GM19239 (cell line): ENCODE measurements at places on chromosomes 3 and 15.

DNA sequence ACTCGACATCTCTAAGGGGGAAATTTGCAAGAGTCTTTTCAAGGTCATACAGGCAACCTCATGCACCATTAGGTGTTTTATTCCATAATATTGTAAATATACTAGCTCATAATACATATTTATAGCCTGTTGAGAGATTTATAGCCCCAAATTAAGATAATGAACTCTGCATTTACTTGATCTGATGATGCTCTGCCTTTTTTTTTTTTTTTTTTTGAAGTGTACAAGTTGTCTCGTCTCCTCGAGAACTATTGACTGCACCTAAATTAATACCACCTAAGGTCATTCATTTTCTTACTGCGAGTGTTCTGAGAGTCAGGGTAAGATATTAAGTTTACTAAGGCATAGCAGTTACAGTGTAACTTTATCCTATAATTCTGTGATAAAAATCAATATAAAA, 6.1 kb downstream of the CHRNA5 start:
- DNase-seq: no peak

- DNase-seq: no peak
Observed at GRCh38 chr15:57667171-57667849, 39.2 kb upstream of the POLR2M start.

GRCh38 chr15:74326746-74327145, 40.7 kb downstream of the CYP11A1 start:
- no peak for DNase-seq

GRCh38 chr3:159872374-159873109, 116.1 kb upstream of the IL12A start:
- no peak for DNase-seq

DNA sequence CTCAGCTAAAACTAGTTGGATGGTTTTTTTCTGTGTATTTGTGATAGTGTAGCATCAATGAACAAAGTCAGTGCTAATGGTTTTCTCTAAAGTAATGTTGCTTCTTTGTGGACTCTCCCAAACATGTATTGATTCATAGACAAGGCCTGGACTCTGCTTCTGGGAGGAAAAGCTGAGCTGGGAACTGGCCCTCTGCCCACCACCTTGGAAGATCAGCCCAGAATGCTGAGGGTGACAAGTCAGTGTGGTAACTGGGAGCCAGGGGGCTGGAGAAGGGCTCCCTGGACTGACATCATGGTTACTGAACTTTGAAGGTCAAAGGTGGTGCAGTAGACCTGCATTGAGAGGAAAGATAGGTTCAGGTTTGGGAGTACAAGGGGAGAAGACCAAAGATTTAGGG, 3.0 kb downstream of the ARHGAP31 start:
- DNase-seq: no peak

- DNase-seq: no peak
Observed at GRCh38 chr15:50248994-50249582, 16.4 kb downstream of the HDC start.

- no peak for DNase-seq
Observed at GRCh38 chr3:154013736-154014135, 107.5 kb upstream of the ARHGEF26 start.

DNA sequence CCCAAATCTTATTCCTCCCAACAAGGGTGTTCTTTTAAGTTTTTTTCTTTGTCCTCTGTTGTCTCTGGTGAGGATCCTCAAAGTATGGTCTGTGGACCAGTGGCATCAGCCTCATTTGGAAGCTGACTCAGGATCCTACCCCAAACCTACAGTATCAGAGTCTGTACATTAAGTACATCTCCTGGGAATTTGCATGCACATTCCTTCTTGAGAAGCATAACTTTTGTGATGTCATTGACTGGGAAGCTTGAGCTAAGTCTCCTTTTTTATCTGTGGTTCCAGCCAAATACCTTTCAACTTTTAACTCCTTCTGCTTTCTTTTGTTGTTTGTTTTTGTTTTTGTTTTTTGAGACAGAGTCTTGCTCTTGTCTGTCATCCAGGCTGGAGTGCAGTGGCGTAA, 40.5 kb downstream of the ARMC8 start:
- no peak for DNase-seq

GRCh38 chr15:89998141-89998661, 2.9 kb upstream of the ZNF710 start:
- no peak for DNase-seq

DNA sequence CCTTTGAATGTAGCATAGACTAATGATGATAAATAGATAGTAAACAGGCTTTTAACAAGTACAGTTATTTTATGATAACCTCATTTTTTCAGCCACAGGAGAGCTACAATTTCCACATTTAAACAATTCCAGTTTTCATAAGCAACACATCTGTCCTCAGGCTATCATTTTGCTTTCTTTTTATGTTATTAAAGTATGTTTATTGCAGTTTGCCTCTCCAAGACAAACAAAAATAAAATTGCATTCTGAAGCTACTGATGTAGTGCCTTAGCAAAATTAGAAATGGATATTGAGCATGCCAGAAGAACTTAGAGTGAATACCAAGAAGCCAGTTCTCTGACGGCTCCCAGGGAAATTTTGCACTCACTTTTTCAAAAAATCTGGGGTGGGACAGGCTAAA, 140.6 kb upstream of the ABHD17C start:
- no peak for DNase-seq

GRCh38 chr15:101675015-101675414, 22.8 kb upstream of the TM2D3 start:
- no peak for DNase-seq

DNA sequence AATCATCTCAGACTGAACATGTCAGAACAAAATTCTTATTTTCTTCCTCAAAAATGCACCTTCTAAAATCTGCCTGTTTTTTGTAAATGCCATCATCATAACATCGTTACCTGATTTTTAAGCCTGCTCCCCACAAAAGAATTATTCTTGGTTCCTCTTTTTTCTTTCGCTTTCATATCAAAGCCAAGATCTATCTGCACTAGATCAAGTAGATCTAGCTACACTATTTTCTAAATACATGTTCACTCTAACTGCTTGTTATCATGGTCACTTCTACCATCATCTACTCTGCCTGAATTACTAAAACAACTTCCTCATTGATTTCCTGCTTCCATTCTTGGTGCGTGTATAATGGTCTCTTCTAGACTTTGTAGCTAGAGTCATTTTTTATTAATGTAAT, 217.7 kb downstream of the ARPP21 start:
- no peak for DNase-seq

GRCh38 chr3:5298453-5298852, 110.9 kb downstream of the EDEM1 start:
- DNase-seq: peak; percentile 28

DNA sequence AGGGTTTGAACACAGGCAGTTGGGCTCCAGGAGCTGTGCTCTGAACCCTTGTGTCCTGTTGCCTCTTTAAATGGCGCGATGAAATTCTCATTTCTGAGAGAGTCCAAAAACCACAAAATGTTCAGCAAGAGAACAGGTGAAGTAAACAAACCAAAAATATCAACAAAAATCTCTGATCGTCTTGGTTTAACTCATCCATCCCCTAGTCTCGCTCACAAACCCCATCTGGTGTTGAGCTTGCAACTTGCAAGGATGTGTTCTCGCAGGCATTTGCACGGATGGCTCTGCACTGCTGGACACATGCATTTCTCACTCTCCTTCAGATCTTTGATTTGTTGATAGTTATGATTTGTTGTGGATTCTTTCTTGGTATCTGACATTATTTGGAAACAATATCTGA, 31.1 kb downstream of the FAH start:
- no peak for DNase-seq

DNA sequence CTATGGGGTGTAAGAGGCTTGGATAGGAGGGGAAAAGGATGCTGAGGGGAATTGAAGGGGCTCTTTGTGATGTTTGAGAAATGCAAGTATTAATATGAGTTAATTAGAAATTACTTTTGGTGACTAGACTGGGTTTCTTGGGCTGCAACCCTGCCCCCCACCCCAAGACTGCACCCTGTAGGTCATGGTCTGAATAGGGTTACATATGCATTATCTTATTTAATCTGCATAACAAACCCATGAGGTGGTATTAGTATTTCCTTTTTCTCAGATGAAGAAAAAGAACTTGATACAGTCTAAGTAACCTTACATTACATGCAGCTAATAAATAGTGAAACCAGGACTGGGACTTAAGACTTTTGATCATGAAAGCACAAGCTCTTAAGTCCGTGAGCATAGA, 5.6 kb upstream of the ZBTB38 start:
- no peak for DNase-seq

DNA sequence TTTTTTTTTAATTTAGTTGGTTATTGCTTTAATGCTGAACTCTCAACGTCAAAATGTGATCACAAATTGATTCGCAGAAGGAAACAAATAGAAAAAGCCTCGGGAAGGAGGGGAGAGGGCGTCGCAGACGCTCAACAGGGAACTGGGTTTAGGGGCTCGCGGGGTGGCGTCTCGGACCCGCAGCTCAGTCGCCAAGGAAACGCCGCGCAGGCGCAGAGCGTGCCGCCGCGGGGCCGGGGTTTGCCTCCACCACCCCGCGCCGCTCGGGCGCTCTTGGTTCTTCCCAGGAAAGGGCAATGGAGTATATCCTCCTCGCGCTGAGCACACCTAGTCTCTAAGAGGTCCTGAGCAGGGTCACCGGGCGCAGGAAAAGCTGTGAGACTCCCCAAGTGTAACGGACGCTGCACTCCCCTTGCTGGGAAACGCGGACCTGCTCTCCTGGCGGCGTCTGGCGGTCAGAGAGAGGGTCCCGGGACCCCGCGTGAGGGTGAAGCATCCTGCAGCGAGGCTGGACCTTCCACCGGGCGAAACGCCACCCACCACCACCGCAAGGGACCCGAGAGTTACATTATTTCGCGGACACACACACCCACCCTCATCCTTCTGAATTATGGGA, 753 bp downstream of the PLCH1 start:
- DNase-seq: peak; percentile 28

DNA sequence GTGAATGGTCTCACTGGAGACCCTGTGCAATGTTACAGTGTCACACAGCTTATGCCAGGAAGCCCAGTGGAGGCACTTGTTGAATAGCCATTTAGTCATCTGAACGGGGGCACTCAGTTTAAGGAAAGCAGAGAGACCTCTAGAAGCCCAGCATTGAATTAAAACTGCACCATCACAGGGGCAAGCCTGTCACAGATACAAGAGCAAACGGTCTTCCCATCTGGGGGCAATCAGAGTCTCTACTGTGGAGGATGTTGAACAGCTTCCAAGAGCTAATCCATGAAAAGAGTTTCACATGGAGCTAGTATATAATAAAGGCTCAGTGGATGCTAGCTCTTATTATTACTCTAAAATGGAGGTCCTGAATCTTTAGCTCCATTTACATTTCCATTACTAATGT, 553.7 kb upstream of the ARRDC4 start:
- no peak for DNase-seq

GRCh38 chr15:41585127-41586047, 26.4 kb downstream of the TYRO3 start:
- no peak for DNase-seq

- DNase-seq: no peak
Observed at GRCh38 chr3:179701176-179701827, 48.5 kb downstream of the USP13 start.

GRCh38 chr3:10315101-10315500, 5.8 kb downstream of the SEC13 start:
- DNase-seq: no peak

GRCh38 chr15:24786347-24786746, 110.8 kb downstream of the NPAP1 start:
- no peak for DNase-seq

GRCh38 chr15:95254263-95254662, 1022.9 kb downstream of the MCTP2 start:
- DNase-seq: no peak

- no peak for DNase-seq
Observed at GRCh38 chr3:179688850-179689249, 36.0 kb downstream of the USP13 start.

DNA sequence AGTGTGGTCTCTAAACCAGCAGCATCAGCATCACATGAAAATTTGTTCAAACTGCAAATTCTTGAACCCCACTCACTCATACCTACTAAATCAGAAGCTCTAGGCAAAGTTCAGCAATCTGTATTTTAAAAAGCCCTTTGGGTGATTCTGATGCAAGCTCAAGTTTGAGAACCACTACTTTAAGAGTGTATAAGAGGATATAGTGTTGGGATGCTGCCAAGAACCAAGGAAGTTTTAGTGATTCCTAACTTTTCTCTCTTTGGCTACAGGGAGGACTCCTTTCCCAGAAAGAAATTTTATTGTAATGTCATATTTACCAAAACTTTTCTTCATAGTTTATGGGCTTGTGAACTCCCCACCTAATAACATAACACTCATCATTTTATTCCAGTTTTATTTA, 422.2 kb downstream of the TBC1D5 start:
- DNase-seq: no peak

DNA sequence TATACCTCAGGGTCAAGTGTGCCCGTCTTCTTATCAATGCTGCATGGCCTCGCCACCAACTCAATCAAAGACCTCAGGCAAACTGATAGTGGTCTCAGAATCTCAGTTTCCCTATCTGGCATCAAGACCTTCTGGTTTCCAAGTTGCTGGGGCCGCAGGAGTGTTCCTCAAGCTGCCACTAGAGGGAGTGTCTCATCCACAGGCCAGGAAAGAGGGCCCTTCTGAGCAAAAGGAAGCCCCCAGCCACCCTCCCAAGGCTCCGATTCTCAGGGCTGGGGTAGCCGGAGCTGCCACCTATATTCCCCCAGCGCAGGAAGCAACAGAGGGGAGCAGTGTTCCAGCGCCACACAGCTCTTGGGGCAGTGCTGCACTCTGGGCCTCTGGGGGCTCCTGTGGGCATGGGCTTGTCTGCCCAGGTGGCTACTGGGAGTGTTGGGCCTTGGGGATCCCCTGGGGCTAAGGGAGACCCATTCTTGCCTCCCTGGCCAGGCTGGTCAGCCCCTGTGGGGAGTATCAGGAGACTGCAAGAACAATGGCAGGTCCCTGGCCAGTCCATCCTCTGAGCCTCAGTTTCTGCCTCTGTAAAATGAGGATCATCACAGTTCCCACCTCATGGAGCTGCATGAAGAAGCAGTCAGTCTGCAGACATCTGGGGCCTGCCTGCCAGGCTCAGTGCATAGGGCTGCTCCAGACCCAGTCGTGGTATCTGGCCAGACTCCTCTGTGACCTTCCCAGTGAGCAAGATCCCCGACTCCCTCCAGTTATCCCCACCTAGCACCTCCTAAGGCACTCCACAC, 23.4 kb upstream of the SEC13 start:
- DNase-seq: peak; percentile 79

DNA sequence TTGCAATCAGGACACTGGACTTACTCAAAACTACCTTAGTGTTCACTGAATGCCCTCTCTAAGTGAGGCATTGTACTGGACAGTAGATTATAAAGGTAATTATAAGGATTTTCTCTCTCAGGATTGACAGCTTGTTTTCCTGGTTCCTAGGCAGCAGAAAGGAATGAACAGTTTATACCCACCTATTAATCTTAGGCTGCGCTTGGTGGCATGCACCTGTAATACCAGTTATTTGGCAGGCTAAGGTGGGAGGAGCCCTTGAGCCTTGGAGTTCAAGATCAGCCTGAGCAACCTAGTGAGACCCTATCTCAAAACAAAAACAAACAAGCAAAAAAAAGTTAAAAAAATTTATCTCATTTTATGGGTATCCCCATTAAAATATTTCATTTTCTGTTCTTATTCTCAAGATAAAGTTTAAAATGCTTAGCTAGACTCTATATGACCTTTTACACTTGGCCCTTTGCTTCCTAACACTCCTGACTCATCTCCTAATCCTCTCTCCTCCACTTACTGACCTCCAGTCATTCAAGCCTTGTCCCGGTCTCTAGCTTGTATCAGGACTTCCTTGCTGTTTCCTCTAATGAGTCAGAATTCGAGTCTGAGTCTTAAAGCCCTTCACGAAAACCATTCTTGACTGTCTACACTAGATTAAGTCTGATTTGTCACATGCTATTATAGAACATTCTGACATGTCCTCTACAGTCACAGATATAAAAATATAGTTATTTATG, 348.6 kb downstream of the NLGN1 start:
- no peak for DNase-seq

- no peak for DNase-seq
Observed at GRCh38 chr3:188659449-188660090, 505.6 kb downstream of the LPP start.
